GM04503 (cell line): ENCODE measurements at places on chromosomes 11 and 22.
A peak's percentile ranks its signal among the peaks of the same experiment; 100 is the strongest.

- DNase-seq, result no peak
Measured at GRCh38 chr11:76265771-76266241, 59.5 kb upstream of the WNT11 start.

DNA sequence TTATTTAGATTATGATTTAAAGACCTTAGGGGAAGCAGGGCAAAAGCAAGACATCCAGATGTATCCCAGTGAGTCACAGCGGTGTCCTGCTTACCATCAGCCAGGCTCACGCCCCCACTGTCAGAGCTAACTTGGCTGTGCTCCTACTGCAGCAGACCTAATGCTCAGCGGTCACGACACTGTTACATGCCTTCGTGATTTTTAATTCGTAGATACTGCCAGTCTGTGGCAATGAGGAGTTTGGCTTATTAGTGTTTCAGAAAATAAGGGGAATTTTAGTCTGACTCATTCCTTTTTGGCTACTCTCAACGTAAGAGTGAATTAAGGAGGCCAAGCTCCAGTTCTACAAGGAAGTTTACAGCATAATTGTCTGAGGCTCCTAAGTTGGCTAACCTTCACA is 22.7 kb downstream of the EFCAB6 start:
- DNase-seq, result peak; percentile 98

DNA sequence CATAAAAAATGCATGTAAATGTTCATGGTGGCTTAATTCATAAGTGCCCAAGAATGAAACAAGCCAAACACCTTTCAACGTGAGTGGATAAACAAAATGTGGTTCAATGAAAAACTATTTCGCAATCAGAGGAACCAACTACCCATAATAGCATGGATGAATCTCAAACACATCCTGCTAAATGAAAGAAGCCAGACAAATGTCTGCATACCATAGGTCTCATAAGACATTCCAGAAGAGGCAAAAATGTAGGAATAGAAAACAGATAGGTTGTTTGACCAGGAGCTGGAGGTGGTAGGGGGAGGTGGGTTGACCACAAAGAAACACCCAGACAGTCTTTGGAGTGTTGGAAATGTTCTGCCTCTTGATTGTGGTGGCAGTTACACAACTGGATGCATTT is 13.2 kb upstream of the OSBPL5 start:
- DNase-seq, result no peak

GRCh38 chr22:50730941-50731661 is 6.9 kb upstream of the ACR start:
- no peak for DNase-seq

DNA sequence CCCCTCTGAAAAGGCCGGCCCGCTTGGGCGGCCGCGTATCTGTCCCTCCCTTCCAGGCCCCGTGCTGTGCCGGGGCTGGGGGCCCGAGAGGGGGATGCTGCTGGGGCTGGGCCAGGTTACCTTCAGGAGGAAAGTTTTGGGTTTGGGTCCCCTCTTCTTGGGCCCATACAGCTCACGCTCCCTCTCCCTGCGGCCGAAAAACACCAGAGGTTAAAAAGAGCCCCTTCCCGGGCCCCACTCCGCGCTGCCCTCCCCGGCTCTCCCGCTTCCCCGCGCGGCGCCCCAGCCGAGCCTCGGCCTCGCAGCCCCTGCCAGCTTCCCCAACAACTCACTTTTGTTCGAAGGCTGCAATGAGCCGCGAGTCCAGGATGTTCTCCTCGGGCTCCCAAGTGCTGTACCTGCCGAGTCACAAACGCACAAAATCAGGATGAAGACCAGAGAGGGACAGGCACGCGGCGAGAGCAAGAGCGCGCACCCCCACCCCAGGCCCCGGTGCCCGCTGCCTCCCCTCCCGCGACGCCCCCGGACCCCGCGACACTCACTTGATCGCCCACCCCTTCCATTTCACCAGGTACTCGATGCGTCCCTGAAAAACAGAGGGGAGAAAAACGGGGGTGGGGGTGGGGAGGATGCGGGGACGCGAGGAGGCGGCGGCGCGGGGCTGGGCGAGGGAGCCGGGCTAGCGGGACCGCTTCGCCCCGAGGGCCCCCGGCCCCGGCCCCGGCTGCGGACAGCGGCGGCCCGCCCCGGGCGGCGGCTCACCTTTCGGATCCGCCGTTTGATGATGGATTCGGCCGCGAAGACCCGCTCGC is 450 bp downstream of the CBX6 start:
- DNase-seq, result no peak

GRCh38 chr22:32050678-32051515 is 7.8 kb downstream of the SLC5A1 start:
- DNase-seq, result peak; percentile 50

DNA sequence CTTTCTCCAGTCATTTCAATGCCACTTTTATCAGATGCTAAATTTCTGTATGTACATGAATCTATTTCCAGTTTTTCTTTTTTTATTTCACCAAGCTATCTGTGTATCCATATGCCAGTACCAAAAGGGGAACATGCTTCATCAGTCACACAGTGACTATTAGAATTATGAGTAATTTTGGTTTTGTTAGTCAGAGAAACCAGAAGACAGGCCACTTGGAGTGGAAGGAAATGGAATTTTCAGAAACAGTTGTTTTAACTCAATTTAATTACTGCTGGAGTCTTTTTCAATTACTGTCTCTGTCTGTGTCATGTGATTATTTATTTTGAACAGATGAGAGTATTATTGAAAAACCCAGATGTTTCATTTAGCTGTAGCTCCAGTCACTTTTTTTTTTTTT is 84.6 kb upstream of the ANO3 start:
- DNase-seq, result peak; percentile 70

- DNase-seq, result no peak
Measured at GRCh38 chr11:69115586-69116560, 39.9 kb upstream of the SMIM38 start.

DNA sequence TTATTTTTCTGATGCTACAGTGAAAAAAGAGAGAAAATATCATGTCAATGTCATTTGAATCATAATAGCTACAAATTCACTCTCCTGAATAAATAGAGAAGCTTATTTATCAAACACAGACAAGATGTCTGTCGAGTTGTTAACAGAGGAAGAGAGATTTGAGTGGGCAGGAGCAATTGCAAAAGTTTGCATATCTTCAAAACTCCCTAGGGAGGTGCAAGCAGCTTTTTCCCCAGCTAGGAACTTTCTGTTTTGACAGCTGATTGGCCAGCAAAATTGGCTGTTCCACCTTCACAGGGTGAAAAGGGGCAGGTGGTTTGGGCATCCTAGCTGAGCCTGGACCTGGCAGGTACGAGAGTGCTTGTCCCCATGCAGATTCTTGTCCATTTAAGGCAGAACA is 98.2 kb downstream of the NTM start:
- no peak for DNase-seq

- DNase-seq, result no peak
Measured at GRCh38 chr11:38835966-38836365, 2237.9 kb upstream of the RAG2 start.

- no peak for DNase-seq
Measured at GRCh38 chr11:94539420-94539819, 4.3 kb upstream of the FUT4 start.

- DNase-seq, result no peak
Measured at GRCh38 chr11:74476536-74476935, 9.2 kb upstream of the KCNE3 start.

DNA sequence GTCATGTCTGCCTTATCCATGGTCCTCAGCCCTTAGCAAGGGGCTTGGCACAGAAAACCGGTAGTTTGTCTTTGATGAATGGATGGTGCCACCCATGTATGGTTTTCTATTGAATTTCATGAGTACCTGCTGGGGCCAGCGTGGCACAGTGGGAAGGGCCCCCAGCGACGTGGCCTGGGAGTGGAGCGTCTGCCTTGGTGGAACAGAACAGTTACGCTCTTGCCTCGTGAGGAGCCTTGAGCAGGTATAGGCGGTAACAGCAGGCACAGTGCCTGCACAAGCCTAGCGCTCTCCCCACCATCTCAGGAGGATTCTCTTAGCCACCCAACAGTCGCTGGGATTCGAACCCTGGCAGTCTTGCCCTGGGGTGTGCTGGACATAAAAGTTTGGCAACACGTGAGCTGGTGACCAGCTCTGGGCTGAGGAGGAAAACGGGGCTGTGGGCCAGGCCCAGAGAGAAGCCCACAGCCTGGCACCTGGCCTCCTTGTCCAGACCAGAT is 3.0 kb upstream of the SSH3 start:
- DNase-seq, result no peak

- DNase-seq, result no peak
Measured at GRCh38 chr11:73268671-73269271, 3.4 kb upstream of the P2RY6 start.

GRCh38 chr11:95562196-95562921 is 227.2 kb downstream of the FAM76B start:
- no peak for DNase-seq

DNA sequence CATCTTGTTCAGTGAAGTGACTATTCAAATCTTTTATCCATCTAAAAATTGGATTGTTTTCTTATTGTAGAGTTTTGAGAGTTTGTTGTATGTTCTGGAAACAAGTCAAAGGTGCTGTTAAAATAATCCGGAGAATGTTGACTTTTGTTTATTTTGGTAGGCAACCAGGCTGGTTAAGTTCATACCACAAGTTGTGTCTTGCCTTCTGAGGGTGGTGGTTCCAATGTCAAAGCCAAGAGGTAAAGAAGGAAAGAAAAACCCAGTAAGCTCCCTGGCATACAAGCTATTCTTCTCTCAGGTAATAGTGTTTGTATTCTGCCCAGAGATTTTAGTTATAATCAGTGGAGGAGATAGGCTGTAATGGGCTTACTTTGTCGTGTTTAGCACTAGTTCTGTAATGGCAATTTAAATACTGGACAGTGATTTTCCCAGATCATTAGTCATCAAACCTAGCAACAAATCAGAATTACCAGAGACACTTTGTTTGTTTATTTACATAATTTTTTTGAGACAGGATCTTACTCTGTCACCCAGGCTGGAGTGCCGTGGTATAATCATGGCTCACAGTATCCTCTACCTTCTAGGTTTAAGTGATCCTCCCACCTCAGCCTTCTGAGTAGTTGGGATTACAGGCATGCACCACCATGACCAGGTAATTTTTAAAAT is 15.1 kb upstream of the CSRP3 start:
- DNase-seq, result no peak

GRCh38 chr11:9139628-9140357 is 48.4 kb upstream of the SCUBE2 start:
- no peak for DNase-seq

- DNase-seq, result peak; percentile 11
Measured at GRCh38 chr11:72483412-72484186, 49.3 kb upstream of the CLPB start.

- peak; percentile 27 for DNase-seq
Measured at GRCh38 chr11:65431451-65432099, 9.0 kb downstream of the NEAT1 start.

DNA sequence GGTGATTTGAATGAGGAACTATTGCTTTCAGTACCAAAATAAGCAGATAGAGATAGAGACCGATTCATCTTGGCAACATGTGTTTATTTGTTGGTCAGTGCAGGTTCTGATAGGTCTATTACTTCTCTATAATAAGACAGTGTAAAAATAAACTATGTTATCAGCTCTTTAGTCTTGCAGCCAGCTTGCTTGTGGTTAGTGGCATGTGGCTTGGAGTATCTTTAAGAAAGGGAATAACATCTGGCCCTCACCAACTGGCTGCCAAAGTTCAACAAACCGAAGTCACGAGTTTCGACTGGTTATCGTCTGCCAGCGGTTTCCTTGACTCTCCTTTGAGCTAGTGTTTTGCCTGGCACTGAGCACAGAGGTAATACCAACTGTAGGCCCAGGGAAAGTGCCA is 71.8 kb downstream of the CTTN start:
- DNase-seq, result no peak

- DNase-seq, result no peak
Measured at GRCh38 chr11:67691149-67691548, 16.7 kb upstream of the ALDH3B2 start.

DNA sequence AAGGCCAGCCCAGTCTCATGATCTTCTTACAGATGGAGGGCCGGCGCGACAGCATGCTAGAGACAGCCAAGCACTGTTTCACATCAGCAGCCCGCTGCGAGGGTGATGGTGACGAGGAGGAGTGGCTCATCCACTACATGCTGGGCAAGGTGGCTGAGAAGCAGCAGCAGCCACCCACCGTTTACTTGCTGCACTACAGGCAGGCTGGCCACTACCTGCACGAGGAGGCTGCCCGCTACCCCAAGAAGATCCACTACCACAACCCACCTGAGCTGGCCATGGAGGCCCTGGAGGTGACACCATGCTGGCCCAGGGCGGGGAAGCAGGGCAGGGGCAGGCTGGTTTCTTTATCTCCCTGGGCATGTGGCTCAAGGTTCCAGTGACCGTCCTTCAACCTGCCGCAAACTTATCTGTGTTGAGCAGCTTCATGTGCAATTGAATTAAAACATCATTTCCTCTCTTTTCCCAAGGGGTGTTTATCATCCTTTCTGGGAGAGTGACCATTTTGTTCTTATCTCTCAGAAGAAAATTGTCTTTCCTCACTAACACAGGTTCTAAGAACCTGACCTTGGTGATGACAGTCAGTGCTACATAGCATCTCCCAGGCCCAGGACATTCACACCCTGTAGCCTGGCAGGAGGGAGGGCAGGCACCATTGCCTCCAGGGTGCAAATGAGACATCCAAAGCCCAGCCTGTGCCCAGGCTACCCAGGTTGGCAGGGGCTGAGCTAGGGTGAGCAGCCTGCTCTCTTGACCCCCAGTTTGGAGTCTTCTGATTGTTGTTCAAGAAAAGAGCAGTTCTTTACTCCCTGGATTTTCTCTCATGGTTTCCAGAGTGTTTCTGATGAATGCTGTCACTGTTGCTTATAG is 80.7 kb downstream of the CABIN1 start:
- DNase-seq, result no peak

GRCh38 chr22:49255154-49255553 is 572.5 kb downstream of the BRD1 start:
- no peak for DNase-seq

DNA sequence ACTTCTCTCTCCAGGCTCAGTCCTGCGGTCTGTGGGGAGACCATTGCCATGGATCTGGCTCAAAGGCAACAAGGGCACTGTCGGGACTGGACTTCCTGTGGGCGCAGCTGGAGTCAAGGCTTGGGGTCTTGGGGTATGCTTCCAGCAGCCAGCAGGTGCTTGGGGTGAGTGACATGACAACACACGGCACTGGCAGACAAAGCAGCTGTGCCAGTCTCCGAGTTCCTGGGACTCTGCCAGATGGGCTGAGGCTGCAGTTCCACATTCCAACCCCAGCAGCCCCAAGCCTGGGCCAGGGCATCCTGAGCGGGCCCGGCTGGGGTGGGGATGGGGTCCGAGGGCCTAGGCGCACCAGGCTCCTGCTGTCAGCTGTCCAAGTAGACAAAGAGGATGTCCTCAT is 12.3 kb downstream of the GUCD1 start:
- no peak for DNase-seq

DNA sequence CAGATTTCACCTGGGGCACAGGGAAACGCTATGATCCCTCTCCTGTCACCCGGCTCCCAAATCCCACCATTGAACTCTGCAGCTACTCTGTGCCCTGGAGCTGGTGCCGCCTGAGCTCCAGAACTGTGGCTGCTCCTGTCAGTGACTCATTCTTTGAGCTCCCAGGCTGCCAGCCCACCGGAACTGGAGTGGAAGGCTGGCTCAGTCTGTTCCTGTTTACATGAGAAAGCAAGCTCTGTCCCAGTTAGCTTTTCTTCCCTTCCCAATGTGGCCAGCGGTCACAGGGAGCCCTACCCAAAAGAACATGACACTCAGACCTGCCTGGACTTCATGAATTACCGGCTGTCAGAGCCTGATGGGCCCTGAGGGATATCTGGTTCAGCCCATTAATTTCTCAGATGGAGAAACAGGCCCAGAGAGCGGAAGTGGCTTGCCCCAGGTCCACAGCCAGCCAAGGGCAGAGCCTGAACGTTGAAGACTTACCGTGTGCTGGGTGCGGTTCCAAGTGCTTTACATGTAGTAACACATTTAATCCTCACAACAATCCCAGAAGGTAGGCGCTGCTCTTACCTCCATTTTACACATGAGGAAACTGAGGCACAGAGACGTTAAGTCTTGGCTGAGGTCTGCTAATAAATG is 23.8 kb upstream of the IGSF22 start:
- peak; percentile 21 for DNase-seq
